Left colon (tissue), 2 donors: ENCODE measurements at places on chromosomes 3 and 15.

- DNase-seq = no peak
Measured at GRCh38 chr3:13727890-13728289, 152.0 kb downstream of the WNT7A start.

- no peak for DNase-seq
Measured at GRCh38 chr3:50430191-50430590, 70.9 kb upstream of the TMEM115 start.

DNA sequence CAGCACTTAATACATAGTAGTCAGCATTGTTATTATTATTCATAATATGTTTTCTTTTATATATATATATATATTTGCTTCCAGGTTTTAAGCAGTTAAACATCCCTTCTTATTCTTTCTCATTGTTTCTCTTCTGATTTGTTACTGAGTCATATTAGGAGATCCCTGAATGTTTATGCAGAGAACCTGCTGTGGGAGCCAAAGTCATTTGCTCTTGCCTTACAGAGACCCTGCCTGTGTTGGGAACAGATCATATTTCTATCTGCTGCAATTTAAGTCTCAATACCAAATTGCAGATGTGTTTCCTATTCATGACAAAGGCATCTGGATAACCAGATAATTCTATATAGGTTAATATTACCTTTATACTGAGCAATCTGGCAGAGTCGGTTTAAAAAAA, 323.0 kb upstream of the UMPS start:
- no peak for DNase-seq

- no peak for DNase-seq
Measured at GRCh38 chr3:134609821-134610431, 40.9 kb downstream of the KY start.

- no peak for DNase-seq
Measured at GRCh38 chr3:111321786-111322185, 220.2 kb upstream of the CD96 start.

- peak; percentile 36 for DNase-seq
Measured at GRCh38 chr3:194485881-194486539, 792 bp downstream of the ATP13A3 start.

- DNase-seq = no peak
Measured at GRCh38 chr3:160445854-160446253, 3.7 kb downstream of the TRIM59 start.

DNA sequence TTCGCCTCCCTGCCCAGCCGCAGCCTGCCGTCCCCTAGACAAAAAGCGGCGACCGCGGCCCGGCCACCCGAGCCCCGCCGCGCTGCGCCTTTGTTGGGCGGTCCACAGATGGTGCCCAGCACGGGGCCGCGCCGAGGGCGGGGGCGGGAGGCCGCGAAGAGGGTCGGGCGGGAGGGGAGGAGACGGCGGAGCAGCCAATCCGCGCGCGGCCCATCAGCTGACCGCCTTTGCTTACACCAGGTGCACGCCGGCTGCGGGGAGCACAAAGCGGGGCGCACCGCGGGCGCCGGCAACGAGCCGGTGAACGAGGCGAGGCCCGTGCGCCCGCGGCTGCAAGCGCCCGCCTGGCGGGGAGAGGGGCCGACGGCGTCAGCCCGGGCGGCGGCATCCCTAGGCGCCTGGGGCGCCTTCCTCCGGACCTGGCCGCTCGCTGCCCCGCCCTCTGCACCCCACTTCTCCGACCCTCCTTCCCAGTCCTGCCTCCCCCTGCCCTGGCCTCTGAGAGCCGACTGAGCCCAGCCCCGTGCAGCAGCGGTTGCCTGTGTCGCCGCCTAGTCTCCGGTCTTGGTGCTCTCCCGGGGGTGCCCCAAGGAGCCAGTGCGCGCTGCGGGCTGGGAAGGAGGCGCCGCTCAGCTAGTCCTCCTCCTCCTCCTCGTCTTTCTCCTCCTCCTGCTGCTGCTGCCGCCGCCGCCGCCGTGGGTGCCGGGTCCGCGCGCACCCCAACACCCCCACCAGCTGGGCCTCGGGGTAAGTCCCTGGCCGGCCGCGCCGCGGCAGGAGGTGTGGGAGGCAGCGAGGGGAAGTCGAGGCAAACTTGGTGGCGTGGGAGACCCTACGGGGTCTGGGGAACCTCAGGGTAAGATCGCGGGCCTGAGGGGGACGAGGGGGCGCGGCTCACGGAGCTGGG, at the start of gene LRRN1:
Gene LRRN1, plus strand, starts transcription at position 259 of the 907 bp plus-strand sequence. CDS start 45,211 bp downstream, outside the sequence.
- DNase-seq = peak; percentile 45

DNA sequence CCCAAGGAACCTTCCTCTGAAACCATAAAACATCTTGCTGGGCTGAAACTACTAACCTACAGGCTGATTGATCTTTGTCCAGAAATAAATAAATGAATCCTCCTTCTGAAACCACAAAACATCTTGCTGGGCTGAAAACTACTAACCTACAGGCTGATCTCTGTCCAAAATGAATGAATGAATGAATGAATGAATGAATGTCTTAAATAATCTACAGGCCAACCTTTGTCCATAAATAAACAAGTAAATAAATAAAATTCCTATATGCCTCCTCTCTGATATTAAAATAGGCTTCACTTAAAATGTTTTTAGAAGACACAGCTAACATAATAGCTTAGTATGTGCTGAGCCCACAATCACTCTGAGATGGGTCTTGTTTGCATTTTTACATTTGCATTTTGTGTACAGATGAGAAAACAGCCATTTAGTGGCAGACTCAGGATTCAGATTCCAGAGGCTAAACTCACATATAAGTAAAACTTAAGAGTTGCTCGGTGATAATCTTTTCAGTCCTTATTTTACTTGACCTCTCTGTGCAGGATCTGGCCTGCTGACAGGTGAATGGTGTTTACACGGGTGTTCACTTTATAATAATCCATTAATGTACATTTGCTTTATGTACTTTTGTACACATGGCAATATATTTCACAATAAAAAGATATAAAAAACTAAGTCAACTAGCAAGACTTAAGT, 10.4 kb downstream of the TJP1 start:
- no peak for DNase-seq

DNA sequence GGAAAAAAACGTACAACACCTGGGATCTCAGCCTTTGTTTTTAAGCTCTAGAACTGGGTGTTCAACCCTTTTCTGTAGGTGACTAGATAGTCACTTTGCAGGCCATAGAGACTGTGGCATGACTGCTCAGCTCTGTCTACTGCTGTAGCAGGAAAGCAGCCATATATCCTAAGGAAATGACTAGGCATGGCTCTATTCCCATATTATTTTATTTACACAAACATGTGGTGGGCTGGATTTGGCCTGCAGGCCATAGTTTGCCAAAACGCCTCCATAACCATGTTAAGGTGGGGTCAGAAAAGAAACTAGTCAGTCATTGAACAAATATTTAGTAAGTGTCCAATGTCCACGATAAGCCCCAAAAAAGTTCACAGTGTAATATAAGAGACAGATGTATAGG, 452.5 kb downstream of the MCTP2 start:
- DNase-seq = no peak

DNA sequence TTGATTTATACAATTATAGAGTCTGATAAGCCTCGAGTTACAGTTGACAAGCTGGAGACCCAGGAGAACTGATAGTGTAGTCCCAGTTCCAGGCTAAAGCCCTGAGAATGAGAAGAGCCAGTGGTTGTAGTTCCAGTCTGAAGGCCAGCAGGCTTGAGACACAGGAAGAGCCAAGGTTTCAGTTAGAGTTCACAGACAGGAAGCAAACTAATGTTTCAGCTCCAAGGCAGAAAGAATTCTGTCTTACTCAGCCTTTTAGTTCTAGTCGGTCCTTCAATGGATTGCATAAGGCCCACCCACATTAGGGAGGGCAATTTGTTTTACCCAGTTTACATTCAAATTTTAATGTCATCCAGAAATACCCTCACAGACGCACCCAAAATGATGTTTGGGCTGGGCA, 102.7 kb downstream of the CDIN1 start:
- DNase-seq = no peak

DNA sequence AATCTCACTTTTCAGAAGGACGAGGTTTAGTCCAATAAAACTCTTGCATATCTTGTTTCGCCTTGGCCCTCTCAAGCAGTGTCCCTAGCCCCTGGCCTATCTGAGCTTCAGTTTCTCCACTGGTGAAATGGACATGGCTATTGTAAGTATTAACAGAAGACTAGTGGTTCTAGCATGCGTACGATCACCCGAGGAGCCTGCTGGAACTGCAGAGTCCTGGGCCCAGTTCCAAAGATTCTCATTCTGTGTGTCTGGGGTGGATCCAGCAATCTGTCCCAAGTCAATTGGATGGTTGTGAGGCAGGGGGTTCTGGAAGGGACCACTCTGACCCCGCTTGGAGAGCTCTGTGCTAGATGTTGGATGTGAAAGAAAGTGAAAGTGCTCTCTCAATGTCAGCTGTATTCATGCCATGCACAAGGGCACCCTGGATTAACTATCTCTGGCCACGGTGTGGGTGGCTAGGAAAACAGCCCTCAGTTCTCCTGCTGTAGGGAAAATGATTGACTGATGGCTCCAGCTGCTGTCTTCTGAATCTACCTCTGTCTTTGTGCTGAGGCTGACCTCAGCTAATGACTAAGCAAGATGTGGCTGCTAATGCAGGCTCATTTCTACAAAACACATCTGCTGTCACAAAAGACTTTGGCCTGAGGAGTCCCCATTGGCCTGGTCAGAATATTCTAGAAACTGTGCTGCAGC, 1.9 kb upstream of the PLA1A start:
- DNase-seq = no peak

- DNase-seq = no peak
Measured at GRCh38 chr3:17707813-17708543, 34.5 kb downstream of the TBC1D5 start.

DNA sequence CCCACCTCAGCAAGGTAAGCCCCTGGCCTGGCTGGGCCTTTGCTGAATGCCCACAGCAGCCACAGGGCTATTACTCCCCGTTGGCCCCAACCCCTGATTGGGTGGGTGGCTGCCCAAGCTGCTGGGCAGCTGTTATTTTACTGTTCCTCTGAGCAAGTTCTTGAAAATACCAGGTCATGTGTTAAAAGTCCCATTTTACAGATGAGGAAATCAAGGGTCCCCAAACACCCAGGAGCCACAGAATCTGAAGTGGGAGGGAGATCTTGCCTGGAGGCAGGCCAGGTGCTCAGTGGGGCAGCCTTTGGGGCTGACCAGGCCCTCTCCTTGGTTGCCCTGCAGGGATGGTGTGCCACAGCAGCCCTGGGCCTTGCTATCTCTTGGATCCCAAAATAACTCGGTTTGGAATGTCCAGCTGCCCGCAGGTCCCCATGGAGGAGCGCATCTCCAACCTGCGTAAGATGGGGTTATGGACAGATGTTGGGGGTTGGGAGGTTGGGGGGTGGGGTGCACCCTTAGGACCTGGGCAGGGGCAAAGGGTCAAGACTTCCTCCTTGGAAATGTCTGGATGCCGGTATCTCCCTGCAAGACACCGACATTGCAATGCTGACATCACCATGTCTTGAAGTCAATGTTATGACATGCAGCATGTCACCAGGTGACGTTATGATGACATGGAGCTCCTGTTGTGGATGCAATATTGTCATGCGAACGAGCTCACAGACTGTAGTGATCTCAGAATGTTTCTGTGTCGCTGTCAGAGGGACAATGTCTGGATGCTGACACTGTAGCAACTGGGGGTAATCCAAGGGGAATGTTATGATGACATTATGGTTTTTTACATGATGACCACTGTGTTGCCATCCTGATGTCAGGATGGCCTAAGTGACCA, 13.3 kb upstream of the CSPG4 start:
- DNase-seq = no peak

- DNase-seq = no peak
Measured at GRCh38 chr3:185504636-185505035, 5.8 kb upstream of the TMEM41A start.

DNA sequence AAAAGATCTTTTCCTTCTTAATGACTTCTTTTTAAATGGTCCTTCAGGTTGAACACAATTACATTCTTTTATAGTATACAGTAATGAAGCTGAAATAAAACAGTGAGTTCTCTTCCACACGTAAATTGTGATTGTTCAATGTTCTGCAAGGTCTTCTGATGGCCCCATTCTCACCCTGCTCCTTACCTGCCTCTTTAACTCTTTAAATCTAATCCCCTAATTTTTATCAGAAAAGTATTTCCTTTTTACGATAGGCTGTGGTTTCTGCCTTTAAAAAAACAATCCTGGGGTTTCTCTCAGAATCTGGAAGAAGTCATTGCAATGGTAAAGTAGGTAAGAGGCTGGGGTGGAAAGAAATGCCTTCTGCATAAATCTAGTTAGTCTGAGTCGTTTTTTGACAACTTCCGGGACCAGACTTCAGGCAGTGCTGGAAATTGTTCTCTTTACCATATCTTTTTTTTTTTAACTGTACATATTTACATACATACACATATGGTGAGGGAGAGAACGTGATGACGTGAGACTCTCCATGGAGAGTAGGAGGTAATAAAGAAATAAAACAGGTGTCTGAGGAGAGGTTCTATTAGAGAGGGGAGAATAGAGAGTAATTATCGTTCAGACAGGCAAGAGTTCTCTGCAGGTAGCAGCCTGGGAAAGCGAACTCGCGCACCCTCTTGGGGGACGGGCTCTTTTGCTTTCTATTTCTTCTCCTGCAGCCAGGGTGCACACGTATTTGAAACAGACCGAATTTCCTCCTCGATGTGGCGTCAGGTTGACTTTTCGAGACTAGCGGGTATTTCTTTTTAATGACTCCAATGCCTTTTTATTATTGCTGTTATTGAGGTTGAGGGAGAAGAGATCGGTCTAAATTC, at the start of gene SIDT1:
Gene SIDT1, plus strand, starts transcription at position 730 of the 872 bp plus-strand sequence. CDS start 467 bp downstream, outside the sequence.
- DNase-seq = peak; percentile 79

GRCh38 chr3:38992117-38992760, 59.5 kb downstream of the SCN11A start:
- DNase-seq = no peak

DNA sequence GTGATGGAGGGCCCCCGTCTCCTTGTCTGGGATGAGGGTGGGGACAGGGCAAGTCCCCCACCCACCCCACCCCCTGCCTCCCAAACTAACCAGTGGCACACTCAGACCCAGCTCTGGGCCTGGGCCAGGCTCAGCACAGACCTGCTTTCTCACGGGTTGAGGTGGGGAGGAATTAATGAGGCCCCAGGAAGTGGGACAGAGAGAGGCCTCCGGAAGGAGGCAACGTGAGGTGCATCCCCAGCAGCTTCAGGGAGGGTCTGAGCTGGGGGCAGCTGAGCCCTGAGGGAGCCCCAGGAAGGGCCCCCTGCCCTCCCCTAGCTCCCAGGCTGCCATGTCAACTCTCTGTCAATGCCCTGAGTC, 15.0 kb upstream of the GNAI2 start:
- DNase-seq = no peak

- DNase-seq = no peak
Measured at GRCh38 chr15:79129235-79129634, 38.7 kb upstream of the RASGRF1 start.

- no peak for DNase-seq
Measured at GRCh38 chr3:58388550-58389091, 45.0 kb downstream of the PDHB start.
